ENCODE measurements at places on chromosomes 3 and 15. TPM values are rescaled to one million over a fixed set of nuclear protein-coding genes. Genes with fewer than 3 reads are reported as not detected.

The GPR160 gene
- total RNA-seq, result 0.18 TPM

The ROPN1B gene
- total RNA-seq, result 0.26 TPM

The ONECUT1 gene
- 0.18 TPM for total RNA-seq

DNA sequence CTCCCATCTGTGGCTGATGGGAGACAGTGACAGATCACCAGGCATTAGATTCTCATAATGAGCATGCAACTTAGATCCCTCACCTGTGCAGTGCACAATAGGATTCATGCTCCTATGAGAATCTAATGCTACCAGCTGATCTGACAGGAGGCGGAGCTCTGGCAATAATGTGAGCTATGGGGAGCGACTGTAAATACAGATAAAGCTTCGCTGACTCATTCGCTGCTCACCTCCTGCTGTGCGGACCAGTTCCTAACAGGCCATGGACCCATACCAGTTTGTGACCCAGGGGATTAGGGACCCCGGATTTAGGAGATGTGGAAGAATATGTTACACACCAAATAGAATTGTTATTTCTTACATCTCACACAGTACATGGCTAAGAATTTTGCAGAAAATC lies 6.7 kb downstream of the ARGFX start:
- DNase-seq, result no peak

DNA sequence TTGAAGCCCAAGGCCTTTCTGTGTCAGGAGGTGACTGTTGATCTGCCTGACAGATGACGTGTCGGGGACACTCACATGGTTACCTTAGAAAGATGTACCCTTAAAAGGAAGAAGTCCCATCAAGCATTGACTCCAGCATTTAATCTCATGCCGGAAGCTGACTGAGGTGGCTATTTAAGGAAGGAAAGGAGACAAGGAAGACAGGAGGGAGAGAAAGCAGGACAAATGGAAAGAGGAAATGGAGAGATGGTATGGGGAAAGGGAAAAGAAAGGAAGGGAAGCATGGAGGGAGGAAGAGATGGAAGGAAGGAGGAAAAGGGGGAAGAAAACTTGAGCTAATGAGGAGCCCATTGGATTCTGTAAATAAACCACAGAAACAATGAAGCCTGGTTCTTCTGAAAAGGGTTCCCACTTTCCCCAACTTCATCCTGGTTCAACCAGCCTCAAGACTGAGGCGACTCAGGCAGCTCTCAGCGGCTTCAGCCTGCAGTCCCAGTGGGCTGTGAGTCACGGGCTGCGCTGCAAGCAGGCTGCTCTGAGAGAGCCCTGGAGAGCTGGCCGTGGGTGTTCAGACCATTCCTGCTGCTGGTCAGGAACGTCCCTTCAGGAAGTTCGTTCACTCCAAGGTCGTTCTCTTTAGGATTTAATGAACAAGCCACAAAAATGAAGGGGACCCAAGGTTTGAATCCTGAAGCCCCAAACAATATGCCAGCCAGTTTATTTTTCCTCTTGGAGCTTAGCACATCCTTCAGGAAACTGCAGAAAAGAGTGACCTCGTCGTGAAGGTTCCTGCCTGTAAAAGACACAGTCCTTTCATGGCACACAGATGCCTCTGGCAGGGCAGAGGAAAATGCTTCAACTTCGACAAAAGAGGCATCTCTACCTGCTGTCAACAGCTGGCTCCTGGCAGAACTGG lies 69.6 kb upstream of the THBS1 start:
- no peak for DNase-seq

DNA sequence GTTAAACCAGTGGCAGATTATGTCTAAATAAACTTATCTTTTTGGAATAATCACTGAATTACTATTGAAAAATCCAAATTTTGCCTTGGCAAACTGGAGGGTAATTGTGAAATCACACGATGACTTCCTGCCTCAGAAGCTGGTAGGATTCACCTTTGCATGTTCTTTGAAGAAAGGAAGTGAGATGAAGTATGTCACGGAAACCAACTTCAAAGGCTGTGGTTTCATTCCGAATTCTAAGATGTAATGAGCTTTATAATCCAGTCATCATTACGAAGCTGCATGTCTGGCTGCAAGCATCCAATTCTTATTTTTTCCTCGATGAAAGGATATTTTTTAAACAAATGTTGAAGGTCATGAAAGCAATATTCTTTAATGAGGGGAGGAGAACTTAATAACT lies 15.0 kb upstream of the ZBED2 start:
- no peak for DNase-seq

DNA sequence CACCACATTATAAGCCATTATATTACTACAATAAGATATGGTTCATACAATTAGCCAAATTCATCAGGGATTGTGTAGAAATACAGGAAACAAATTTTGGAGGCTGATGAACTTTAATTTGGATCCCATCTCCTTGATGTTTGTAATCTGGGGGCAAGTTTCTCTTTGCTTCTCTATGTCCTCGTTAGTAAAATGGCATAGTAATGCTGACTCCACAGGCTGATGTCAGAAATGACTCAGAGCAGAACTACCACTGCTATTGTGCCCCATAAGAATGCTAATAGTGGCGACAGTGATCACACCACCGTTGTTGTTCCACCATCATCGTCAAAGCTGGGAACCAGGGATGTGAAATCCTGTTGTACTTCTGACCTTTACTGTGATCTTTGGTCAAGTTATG lies 722.3 kb upstream of the LMCD1 start:
- no peak for DNase-seq

DNA sequence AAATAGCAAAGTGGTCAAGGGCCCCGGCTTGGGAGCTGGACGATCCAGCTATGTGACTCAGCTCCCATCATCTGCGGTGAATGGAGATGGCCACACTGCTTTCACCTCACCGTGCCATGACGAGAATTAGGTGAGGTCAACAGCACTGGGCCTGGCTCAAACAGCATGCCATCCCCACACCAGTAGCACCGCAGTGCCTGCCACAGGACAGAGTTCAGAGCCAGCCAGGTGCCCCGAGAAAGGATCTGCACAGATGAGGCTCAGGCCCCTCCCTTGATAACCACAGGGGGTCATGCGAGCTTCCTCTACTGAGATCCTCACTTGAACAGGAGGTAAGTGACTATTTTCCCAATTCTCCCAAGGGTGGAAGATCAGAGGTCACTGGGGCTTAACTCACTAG lies 29.4 kb downstream of the ZXDC start:
- DNase-seq, result no peak

GRCh38 chr15:92271179-92271578 lies 122.5 kb upstream of the ST8SIA2 start:
- no peak for DNase-seq

Data from Panc1 (cell line).